ENCODE measurements at places on chromosomes 12 and 14.

DNA sequence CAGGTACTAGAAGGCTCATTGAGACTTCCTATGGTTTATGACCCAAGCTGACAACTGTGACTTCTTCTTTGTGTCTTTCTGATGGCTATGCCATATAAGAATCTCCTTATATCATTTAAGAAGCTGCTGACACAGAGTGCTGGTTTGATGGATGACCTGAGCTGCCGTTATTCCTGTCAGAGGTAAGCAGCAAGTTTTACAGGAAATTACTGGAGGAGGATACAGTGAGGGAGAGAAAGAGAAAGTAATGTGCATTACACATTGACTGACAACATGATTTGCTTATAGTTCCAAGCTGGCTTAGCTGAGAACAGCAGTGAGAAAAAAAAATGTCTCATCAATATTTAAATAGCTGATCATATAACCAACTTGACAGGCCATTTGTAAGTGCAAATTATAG lies 981.4 kb downstream of the FSCB start:
- DNase-seq = no peak

- DNase-seq = no peak
These were observed 389.2 kb downstream of the RAD51B start for GRCh38 chr14:68208626-68209317.

GRCh38 chr14:88496414-88496813 lies 58.4 kb downstream of the PTPN21 start:
- no peak for DNase-seq

GRCh38 chr12:50695961-50696360 lies 67.9 kb upstream of the ATF1 start:
- DNase-seq = no peak

GRCh38 chr12:66345956-66346355 lies 43.7 kb downstream of the HELB start:
- DNase-seq = no peak

DNA sequence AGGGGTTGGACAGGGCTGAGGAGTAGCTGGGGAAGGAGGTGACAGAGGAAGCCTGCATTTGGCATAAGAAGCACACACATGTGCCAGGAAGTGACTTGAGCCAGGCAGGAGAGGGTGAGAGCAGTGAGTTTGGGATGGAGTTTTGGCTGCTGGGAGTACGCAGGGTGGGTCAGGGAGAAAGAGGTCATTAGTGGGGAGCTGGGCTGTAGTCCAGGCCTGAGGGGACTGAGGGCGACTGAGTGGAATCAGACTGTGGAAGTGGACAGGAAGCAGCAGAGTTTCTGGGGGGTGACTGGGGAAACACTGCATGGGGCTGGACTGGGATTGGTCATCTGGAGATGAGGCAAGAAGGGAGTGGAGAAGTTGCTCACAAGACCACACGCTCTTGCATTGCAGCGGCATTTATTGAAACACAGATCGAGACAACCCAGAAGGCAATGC lies 7.6 kb downstream of the KRT85 start:
- no peak for DNase-seq

- no peak for DNase-seq
These were observed 34.5 kb downstream of the RTN1 start for GRCh38 chr14:59836116-59836515.

DNA sequence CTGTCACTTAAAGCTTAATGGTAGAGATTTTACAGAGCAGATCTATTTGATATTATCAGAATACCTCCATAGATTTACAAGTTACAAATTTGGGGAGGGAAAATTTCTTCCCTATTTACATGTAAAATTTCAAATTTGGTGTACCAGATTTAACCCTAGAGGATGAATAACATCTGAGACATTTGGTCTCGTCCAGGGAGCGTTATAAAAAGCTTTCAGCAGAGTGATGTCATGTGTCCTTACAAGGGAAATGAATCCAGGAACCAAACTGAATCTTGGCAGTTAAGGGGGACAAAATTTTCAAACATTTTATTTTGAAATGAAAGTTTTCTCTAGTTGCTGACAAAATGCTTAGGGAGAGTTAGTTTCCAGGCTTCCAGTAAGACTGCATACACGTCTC lies 4.5 kb upstream of the CDK17 start:
- DNase-seq = no peak

DNA sequence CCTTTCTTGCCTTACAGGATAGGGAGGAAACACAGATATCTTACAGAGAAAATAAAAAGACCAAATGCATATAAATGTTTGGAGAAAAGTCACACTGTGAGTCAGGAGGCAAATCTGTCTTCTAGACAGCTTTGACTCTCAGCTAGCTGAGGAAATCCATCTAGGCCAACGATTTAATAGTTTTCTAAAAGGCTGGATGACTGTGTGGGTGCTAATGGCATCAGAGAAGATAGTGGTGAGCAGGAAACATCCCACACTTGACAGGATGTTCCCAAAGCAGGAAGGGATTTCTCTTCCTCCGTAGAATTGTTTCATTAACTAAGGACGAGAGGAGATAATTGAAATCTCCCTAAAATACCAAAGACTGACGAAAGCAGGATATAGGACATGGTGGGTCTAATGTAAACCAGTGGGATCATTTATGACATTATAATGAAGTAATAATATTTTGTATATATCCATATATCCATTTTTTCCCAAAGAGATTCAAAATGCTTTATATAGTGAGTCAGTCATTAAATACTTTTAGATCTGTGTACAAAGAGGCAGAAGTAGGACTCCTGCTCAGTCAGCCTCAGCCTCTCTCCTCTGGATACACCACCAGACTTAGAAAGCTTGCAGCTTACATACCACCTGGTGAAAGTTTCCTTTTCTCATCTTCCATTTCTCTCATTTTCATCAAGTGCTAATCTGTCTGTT lies 44.3 kb upstream of the PSMA6 start:
- DNase-seq = no peak
